SW 1271 (cell line): ENCODE measurements at places on chromosomes 3 and 15.

GRCh38 chr3:150059729-150060128 is 89.0 kb upstream of the PFN2 start:
- no peak for DNase-seq

DNA sequence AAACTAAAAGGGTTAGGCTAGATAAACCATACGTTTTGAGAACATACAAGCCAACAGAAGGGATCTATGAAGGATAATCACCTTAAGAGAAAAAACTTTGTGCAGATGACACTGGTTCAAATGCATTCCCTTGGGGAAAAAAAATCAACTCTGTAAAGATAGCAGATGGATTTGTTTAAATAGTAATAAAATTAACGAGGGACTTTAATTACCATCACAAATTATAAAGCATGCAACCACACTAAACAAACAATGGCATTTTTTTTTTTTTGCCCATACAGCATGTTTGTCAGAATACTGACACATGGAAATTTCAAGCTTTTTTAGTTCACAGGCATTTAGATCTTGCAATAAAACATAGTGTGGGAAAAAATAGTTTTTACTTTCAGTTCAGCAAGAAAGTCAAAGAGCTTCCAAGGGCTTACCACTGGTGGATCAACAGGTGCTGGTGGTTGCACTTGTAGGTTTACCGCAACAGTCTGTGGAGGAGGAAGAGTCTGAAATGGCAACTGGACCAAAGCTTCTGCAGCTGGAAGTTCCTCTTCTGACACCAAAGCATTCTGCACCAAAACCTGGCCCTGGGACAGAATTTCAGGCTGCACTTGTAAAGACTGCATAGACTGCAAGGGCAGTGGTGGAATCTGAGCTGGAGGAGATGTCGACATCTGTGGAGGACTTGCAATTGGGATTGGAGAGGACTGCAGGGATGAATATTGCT is 53.1 kb downstream of the PHC3 start:
- no peak for DNase-seq

DNA sequence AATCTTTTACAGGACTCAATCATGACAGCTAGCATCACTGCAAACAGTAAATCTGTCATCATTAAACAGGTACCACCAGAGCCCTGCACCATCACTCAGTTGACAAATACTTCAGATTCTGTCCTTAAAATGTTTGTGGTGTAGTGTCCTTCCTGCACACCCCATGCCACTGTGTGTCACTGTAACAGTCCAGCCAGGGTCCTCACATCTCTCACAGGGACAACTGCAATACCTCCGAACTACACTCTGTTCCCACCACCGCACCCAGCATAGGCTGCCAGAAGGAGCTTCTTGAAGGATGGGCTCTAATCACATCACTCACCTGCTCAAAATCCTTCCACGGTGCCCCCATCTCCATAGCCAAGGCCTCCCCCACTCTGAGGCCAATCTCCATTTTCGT is 90.2 kb upstream of the FGF12 start:
- no peak for DNase-seq

DNA sequence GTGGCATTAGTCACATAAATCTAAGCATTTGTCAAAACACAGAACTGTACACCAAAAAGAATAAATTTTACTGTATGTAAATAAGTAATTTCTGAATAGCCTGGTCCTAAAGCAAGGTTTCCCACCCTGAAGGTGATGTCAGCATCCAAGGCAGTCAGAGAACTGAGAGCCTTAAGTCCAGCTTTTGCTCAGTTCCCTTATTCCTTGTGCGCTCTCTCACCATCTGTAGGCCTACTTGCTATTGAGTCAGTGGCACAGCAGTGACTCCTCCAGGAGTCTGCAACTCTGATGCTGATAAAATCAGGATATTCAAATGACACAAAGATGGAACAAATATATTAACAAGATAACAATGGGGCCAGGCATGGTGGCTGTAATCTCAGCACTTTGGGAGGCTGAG is 22.3 kb downstream of the VPS39 start:
- DNase-seq = no peak

- no peak for DNase-seq
These were observed 631.5 kb upstream of the NR2F2 start for GRCh38 chr15:95698951-95699350.

GRCh38 chr3:69033470-69033869 is 18.7 kb downstream of the TMF1 start:
- peak; percentile 46 for DNase-seq

DNA sequence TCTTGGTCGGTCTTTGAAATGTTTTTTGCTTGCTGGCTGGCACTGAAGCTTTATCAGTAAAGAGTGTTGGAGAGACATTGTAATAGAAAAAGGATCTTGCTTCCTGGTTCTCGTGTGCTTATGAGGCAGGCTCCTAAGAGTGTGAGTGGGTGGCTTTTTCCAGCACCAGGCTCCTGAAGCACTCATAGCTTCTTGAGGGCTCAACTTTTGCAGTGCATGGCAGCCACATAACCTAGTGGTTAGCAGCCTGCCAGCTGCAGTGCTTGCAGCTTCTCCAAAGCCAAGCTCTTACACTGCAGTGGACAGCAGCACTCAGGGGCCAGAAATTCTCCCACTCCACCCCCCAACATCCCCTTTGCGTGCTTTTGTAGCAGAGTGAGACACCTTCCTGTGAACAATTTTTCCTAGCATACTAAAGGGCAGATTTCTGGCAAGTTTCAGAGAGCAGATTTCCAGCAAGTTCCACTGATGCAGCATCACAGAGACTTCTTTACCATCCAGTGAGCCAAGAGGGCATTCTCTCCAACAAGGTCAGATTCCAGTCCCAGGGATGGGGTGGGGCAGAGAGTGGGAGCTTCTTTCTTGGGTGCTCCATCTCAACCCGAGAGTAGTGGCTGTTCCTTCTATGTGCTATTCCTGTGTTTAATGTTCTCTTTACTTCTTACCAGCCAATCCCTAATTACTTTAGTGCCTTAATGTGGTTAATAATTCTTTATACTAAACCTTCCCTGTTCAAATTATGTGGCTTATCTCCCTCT is 15.8 kb upstream of the ARHGEF26 start:
- DNase-seq = no peak

DNA sequence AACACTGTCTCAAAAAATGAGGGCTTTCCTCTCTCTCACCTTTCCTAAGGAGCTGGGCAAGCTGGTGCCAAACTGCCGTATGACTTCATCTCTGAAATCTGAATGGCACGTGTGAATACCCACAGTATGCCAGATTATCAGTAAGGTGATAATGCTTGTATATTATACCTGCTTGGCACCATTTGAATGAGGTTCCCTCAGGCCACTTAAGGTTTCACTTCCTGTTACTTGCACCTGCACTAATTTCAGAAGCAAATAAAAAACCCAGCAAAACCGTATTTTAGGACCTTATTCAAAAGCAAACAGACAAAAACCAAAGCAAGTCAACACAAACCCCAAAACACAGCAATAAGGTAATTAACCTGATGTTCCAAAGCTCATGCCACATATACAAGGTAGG is 19.7 kb downstream of the FOXP1 start:
- no peak for DNase-seq

GRCh38 chr3:31008994-31009393 is 114.5 kb upstream of the GADL1 start:
- no peak for DNase-seq

DNA sequence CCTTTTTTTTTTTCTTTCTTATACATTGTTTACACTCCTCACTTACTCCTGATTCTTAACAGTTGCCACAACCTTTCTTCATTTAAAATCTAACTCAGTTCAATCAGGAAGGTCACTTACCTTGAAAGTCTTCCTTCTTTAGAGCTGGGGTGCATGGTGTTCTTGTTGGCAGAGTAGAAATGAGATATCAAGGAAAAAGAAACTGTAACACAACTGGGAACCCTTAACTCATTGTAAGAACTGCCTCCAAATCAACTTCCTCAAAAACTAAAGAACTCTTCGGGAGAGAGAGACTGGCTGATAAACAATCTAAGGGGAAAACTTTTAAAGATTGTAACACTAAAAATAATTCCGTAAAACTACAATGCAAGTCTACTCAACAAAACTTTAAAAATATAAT is 1.4 kb upstream of the APPL1 start:
- no peak for DNase-seq

DNA sequence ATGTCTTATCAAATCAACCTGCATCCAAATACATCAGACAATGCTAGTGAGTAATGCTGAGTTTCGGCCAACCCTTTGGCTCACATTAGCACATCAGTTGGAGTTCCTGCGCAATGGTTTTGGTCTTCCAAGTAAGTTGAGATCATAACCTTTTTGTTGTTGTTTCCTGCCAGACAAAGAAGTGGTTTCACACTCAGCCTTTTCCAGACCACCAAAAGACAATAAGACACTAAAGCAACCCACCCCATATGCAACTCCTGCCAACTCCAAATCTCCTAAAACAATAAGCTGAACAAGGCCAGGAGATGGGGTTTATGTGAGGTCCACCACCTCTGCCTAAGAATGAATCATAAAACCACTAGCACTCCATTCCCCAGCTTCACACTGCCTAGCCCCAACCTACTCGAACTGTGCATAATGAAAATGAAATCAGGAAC is 177.0 kb downstream of the ERC2 start:
- DNase-seq = no peak

DNA sequence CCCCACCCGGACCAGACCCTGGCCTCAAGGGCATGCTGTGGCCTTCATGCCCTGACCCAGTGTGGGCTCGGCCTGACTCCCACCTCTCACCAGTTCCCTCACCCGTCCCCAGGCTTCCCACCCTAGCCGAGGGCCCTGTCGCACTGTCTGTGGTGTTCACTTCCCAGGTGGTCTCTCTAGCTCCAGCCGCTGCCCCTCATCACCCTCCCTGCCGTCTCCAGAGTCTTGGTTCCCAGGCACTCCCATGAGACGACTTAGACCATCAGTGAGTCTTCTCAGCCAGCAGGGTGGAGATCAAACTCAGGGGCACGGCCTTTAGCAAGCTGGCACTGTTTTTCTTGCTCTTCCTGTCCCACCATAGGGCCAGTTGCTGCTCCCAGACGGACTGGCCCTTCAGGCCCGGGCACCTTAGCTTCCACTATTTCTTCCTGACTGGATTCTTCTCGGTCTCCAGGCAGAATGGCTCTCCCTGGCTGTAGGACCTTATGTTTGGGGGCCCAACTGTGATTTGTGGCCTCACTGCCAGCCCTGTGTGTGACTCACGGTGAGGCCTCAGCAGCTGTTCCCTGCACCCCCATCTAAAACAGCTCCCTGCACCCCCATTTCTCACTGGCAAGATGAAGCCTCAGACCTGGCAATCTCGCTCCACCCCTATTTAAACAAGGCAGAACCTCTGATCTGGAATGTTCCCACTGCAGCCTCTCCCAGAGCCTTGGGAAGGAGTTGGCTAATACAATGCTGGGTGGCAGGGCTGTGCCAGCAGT is 9.4 kb upstream of the PCSK6 start:
- no peak for DNase-seq

GRCh38 chr3:170670504-170670903 is 84.6 kb upstream of the SLC7A14 start:
- DNase-seq = no peak

DNA sequence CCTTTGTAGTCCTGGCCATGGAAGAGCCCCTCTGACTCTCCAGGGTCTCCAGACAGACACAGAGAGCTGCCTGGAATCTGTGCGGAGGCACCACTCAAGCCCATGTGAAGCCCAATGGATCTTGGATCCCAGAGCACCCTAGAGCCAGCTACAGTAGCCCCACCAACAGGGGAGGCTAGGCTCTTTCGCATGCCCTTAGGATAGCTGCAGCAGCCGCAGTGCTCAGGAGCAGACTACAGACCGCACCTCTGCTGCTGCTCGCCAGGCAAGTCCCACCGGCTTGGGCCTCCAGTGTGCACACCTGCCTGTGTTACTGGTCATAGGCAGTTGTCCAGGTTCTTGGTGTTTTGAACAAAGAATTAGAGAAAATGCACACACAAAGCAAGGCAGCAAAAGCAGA is 131.6 kb downstream of the SPATA16 start:
- no peak for DNase-seq

DNA sequence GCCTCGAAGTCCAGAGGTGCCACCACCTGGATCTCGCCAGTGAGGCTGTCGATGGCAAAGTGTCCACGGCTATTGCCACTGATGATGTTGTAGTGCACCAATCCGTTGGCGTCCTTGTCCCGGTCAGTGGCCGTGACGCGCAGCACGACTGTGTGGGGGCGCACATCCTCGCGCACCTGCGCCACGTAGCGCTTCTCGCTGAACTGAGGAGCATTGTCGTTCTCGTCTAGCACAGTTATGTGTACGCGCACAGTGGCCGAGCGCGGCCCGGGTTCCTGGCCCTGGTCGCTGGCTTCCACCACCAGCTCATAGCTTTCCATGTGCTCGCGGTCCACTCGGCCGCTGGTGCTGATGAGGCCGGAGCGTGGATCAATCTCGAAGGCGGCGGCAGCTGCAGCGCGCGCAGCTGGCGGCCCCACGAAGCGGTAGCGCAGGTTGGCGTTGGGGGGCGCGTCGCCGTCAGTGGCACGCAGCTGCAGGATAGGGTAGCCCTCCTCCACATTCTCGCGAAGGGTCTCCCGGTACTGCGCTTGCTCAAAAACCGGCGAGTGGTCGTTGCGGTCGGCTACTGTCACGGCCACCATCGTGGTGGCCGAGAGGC is 1.8 kb downstream of the CELSR3 start:
- DNase-seq = no peak

DNA sequence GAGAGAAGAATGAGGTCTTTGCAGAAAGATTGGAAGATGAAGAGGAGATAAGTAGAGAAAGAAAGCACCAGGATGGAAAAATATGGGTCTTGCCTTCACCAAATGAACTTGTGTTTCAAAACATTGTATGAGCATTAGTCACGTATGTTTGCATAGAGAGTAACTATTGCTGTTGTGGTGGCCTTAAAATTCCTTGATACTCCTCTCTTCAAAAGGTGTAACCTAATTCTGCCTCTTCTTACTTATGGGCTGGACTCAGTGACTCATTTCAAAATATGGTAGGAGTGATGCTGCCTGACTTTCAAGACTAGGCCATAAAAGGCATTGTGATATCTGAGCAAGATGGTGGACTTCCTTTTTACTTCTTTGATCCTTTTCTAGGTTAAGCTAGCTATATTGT is 228.7 kb upstream of the ZNF385D start:
- no peak for DNase-seq

DNA sequence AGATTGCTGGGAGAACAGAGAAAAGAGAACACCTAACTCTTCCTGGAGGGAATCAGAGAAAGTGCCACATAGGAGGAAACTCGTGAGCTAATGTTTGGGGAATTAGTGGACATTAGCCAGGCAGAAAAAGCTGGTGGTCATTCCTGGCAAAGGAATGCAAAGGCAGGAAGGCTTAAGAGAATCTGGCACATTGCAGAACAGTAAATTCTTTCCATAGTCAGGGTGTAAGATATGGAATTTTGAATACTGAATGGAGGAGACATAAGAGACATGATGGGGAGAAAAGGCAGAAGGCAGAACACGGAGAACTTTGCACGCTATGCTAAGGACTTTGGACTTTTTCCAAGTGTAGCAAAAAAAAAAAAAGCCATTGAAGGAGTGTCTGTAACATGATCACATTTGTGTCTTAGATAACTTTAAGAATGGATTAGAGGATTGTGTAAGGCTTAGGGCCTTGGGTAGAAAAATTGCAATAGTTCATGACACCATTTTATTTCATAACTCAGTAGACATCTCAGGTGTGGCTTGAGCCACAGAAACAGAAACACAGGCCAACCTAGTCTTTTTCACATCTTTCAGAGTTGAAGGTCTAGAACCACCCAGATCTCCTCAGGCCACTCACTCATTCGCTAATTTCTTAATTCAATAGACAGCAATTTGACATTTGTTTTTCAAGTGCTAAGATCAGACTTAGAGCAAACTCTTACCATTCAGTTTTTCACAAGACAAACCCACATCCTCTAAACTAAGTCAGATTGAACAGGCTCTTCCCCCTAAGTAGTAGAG is 31.2 kb upstream of the CCDC80 start:
- peak; percentile 13 for DNase-seq
